ENCODE measurements at places on chromosomes 2 and 18.
A peak's percentile ranks its signal among the peaks of the same experiment; 100 is the strongest.

GRCh38 chr2:105490956-105491355 lies 92.1 kb upstream of the FHL2 start:
- DNase-seq, result no peak

DNA sequence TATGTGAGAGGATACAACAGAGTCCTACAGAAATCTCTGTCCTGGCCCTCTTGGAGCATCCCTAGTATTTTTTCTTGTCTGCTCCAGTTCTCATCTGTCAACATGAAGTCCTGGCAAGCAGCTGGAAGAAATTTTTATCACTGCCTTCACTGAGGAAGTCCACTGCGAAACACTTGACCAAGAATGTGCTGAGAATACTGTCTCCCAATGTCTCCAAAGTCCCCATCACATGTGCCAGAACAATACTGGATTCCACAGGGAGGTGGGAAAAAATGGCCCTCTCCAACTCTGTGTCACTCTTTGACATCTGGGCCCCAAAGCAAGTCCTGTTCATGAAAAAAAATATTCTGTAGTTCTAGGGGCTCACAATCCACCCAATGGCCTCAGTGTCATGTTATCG lies 32.8 kb upstream of the PGAP1 start:
- DNase-seq, result no peak

GRCh38 chr2:226312155-226312554 lies 487.5 kb downstream of the IRS1 start:
- no peak for DNase-seq

DNA sequence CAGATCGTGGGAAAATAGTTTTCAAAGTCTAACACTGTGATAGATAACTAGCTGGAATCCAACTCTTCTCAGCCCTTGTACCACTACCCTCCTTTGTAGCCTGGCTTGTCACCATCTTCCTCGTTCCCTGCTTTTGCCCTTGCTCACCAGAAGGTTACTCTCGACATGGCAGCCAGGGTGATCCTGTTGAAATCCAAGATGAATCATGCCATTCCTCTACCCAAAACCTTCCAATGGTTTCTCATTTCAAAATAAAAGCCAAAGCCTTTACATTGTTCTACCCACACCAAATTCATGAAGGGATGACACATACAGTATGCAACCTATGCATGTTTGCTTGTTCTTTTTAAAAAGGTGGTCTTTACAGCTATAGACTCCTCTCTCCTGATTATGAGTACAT lies 45.7 kb downstream of the STAT4 start:
- DNase-seq, result peak; percentile 36
